ENCODE measurements at places on chromosomes 2 and 18. TPM values are rescaled to one million over a fixed set of nuclear protein-coding genes. Genes with fewer than 3 reads are reported as not detected.

Gene REG1A
- total RNA-seq = 5.2 TPM

Gene TSPYL6
- not detected for total RNA-seq

Gene HOXD3
- total RNA-seq = 1.4 TPM

Gene DPYSL5
- 8.4 TPM for total RNA-seq

Gene RAB11FIP5
- 20.8 TPM for total RNA-seq

Gene GALNT3
- 9.8 TPM for total RNA-seq

Gene HOXD11
- not detected for total RNA-seq

Gene PSTPIP2
- 20.0 TPM for total RNA-seq

Gene ATIC
- 173 TPM for total RNA-seq

DNA sequence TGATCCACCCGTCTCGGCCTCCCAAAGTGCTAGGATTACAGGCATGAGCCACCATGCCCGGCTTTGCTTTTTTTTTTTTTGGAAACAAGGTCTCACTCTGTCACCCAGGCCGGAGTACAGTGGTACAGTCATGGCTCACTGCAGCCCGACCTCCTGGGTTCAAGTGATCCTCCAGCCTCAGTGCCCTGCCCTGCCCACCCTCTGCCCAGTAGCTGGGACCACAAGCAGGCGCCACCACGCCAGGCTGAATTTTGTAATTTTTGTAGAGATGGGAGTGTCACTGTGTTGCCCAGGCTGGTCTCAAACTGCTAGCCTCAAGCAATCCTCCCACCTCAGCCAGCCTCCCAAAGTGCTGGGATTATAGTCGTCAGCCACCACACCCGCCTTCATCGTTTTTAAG lies 11.6 kb upstream of the PSD4 start:
- DNase-seq = no peak

GRCh38 chr2:52327641-52328040 lies 1295.7 kb upstream of the NRXN1 start:
- no peak for DNase-seq

DNA sequence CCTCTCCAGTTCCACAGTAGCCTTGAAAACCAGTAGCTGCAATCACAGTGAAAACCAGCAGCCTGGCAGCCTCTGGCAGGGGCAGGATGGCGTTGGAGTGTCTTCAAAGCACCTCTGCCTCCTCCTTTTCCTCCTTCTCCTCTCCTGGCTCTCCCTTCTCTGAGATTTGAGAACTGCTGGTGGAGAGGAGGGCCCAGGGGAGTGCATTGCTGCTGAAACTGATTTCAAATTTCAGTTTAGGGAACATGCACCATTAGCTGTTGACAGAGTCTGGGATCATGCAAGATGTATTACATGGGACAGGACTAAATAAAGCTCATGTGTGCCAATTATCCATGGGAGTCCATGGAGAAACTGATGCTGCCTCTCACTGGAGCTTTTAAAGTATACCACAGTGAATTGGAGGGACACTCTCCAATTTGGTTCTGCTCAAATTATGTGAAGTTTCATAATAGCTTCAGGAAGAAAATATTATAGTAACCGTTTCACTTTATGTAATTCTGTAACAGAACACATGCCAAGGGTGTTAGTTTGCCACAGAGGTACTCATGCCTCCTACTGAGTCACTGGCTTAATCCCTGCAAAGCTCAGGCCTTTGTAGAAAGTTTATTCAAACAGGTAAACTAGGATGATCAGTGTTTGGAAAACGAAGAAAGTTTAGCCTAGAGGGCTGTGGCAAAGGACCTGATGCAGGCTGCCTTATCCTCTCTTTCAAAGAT lies 146.1 kb downstream of the PRPF40A start:
- DNase-seq = no peak

DNA sequence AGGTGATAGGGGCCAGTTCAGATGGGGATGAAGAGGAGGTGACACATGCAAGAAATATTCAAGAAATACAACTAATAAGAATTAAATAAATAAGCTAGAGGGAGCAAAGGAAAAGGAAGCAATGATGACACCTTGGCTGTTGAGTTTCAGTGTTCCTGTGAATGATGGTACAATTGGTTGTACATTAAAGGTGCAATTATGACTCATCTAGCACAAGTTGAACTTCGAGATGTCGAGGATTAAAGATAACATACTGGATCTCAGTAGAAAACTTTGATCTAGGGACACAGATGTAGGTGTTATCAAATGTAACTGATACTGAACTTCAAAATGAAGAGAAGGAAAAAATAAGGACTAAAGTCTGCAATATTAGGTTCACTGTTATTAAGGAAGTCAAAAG lies 760.6 kb upstream of the CHAC2 start:
- DNase-seq = no peak

DNA sequence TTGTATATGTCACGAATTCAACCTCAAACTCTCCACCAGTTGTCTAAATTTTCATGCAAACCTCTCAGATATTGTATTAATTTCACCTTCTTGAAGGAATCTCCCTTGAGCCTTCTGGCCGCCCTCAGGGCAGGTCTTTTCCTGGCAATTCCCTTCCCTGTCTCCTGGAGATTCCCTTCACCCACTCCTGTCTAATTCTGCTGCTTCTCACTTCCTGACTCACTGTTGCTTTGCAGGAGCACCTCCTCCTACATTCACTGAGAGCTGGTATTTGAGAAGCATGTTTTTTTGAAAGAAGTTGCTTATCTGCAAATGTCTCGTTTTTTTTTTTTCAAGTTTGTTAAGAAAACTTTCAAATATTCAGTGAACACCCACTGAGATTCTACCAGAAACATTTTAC lies 79.9 kb upstream of the OTOS start:
- no peak for DNase-seq

GRCh38 chr18:68024716-68025115 lies 508.2 kb upstream of the DSEL start:
- no peak for DNase-seq

DNA sequence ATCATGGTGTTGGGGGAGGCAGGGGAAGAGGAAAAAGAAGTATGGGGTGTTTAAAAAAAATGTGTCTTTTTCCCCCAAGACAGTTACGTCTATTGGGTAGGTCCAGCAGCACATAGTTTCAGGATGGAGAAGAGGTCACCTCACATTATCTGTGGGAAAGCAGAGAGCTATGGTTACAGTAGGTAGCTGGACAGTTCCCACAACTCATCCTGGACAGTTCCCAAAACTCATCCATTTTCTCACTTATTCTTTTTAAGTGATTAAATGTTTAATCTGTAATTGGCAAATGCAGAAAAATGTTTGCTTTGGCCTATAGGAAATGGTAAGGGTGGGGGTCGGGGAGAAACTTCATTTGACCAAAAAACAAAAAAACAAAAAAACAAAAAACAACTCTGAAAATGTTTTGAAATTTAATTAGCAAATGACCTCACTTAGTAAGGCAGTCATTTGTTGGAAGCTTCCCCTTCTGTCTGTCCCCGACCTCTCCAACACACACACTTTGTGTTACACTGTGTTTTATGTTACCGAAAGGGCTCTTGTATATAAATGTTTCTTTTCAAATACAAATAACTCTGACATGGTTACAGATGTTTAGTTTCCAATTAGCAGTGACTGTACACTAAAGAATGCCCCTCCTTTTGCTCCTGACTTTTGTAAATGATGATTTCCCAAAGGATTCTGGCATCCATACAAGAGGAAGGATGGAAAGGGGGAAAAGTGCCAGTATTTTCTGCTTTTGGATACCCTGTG lies 173.3 kb upstream of the ZFP36L2 start:
- no peak for DNase-seq

GRCh38 chr18:35728676-35729075 lies 147.1 kb downstream of the GALNT1 start:
- DNase-seq = no peak

GRCh38 chr2:109663721-109664120 lies 49.6 kb downstream of the SOWAHC start:
- no peak for DNase-seq

DNA sequence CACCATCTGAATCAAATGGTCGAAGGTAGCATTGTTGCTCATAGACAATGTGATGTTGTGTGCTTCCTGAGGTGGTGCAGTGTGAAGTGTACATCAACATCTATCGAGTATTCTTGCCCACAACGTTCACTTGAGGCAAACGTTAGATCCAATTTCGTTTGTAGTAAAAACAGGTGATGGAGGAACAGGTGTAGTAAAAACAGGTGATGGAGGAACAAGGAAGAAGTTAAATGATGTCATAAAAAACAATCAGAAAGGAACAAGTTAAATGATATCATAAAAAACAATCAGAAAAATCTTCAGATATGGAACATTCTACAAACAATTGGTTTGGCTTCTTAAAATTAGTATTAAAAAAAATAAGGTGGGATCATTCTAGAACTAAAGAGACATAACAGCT lies 11.3 kb downstream of the WDR7 start:
- no peak for DNase-seq

DNA sequence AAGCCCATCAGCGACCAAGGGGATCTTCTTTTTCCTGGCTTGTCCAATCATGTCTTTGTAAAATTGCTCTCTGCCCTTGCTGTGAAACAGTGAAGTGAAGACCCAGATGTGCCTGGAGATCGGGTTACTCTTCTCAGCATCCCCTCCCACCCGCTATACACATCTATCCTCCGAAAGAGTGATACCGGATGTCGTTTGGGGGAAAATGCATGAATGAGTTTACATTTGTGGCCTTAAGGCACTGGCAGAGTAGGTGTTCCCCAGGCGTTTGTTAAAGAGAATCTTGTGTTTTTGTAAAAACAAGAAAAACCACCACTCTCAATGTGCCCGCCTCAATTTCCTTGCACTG lies 528.3 kb downstream of the CMPK2 start:
- no peak for DNase-seq

- DNase-seq = no peak
Observed at GRCh38 chr18:69330385-69331005, 70.2 kb upstream of the DOK6 start.
